ENCODE measurements at places on chromosomes 6 and 20. TPM values are rescaled to one million over a fixed set of nuclear protein-coding genes. Genes with fewer than 3 reads are reported as not detected.

GRCh38 chr6:138944412-138944811 lies 43.6 kb downstream of the REPS1 start:
- DNase-seq: peak; percentile 75

GABRR1 gene
- total RNA-seq: not detected

BNIP5 gene
- total RNA-seq: not detected

RNF182 gene
- total RNA-seq: 26.5 TPM

QKI gene
- total RNA-seq: 142 TPM

- no peak for DNase-seq
Measured at GRCh38 chr6:43636308-43636659, 644 bp downstream of the MAD2L1BP start.

DNA sequence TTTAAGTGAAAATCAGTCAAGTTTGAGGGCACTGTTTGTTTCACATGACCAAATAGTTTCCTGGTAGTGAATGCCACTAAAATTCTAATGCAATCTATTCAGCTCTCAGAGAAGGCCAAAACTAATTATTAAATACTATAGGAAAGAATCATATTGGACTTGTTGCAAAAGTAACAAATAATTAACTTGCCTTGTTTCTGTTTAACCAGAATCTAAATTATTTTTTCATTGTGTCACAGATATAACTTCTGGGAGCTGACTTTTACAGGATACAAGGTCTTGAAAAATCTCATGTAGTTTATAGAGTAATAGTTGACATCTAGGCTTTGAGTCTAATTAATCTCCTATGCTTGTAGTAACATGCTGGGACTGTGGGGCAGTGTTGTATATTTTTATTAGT lies 44.5 kb downstream of the PRSS35 start:
- DNase-seq: no peak

VIP gene
- total RNA-seq: not detected

C20orf202 gene
- total RNA-seq: not detected

DNA sequence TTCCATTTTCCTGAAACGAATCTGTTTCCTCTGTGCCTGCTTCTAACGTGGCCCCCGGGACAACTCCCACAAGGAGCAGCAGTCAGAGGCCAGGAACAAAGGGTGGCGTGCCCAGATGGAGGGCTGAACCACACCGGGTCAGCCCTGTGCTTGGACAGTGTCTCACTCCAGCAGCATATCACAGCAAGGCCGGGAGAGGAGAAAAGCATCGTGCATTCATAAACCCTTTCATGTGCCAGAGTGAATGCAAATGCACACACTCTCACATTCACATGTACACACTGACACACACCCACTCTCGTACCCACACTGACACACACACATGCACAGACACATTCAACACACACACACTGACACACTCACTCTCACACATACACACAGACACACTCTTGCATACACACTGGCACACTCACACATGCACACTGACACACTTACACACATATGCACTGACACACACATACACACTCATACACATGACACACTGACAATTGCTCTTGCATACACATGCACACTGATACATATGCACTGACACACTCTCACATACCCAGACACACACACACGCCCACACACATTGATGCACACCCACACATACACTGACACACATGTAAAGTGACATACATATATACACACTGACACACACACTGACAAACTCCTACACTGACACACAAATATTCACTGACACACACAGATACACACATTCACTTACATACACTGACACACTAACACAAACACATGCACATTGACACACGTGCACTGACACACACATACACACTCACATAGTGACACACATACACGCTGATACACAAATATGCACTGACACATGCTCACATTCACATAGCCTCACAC lies 237.0 kb downstream of the LRFN2 start:
- peak; percentile 15 for DNase-seq

HMGCLL1 gene
- 0.20 TPM for total RNA-seq

MYLK2 gene
- 0.15 TPM for total RNA-seq

All from M059J (cell line).